ENCODE measurements at places on chromosomes 7 and 10.
A peak's percentile ranks its signal among the peaks of the same experiment; 100 is the strongest.

- no peak for DNase-seq
Observed at GRCh38 chr7:127793582-127793981, 141.6 kb downstream of the SND1 start.

GRCh38 chr10:29806350-29806788, 171.6 kb upstream of the SVIL start:
- no peak for DNase-seq

GRCh38 chr7:102433219-102434038, at the start of gene ORAI2:
Gene ORAI2 (plus strand): TSS chr7:102433575. CDS start chr7:102438957, 5,382 bp downstream.
- peak; percentile 82 for DNase-seq

GRCh38 chr10:114391599-114391998, 12.7 kb downstream of the AFAP1L2 start:
- DNase-seq, result no peak

DNA sequence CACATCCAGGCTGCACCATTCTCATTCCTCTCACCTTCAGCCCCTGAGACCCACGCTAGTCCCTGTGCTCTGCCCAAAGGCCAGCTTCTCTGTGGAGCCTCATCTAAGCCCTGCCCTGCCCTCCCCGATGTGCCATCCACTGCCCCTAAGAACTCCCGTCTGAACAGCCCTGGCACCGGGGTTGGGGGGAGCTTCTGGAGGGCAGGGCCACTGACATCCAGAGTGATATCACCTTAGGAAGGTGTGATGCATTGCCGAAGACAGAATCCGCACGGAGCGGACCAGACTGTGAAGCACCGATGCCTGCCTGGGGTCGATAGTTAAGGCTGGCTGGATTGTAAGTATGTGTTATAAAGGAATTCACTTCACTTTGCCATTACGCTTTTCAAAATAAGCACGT, 511.0 kb downstream of the PTPRN2 start:
- DNase-seq, result no peak

DNA sequence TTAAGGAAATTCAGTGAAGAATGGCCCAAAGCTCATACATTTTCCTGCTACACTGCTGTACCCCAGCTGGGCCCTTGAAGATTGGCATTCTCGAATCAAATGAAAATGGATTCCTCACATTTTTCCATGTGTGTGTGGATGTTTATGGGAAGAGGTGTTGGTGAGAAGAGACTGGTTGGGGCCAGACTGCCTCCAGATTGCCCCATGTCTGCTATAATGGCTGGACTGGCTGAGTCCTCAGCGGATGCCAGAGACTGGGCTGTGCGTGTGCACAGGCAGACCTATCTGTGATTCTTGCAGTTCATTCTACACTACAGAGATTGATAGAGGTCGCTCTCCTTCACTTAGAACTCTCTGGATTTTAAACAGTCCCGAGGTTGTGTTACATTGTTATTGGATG, 183.6 kb upstream of the GDF10 start:
- no peak for DNase-seq

DNA sequence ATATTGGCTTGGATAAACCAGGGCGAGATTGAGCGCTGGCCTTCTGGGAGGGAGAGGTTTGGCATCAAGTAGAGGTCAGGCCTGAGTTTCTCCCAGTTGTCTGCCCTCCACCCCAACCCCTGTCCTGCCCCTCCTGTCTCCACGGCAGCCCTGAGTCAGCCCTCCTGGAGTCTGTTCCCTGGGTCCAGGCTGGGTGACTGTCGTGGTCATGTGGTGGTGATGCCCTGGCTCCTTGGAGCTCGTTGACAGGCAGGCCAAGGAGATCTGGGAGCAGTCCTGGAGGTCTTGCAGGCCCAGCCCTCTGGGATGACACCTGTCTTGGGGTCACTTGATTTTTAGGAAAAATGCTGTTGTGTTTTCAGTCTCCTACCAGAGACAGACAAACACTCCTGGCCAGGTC, 53.6 kb upstream of the PODXL start:
- no peak for DNase-seq
